CD8-positive, alpha-beta memory T cell (primary cell): ENCODE measurements at places on chromosomes 5 and 9. TPM values are rescaled to one million over a fixed set of nuclear protein-coding genes. Genes with fewer than 3 reads are reported as not detected.

The SMIM33 gene
- 1.1 TPM for polyA plus RNA-seq

The OR2V1 gene
- polyA plus RNA-seq, result not detected

The DPYSL3 gene
- not detected for polyA plus RNA-seq

The SPINK4 gene
- not detected for polyA plus RNA-seq

The PCDHGB1 gene
- polyA plus RNA-seq, result not detected

The SLC1A3 gene
- polyA plus RNA-seq, result not detected

The GFI1B gene
- polyA plus RNA-seq, result not detected

The PCDHA9 gene
- polyA plus RNA-seq, result not detected

The PCDHGA8 gene
- not detected for polyA plus RNA-seq

The TMC1 gene
- polyA plus RNA-seq, result not detected

The TMEM174 gene
- polyA plus RNA-seq, result not detected

The FGF18 gene
- not detected for polyA plus RNA-seq

The DNAJB5 gene
- polyA plus RNA-seq, result 2.4 TPM

The GABRA6 gene
- polyA plus RNA-seq, result not detected

The SHB gene
- 0.64 TPM for polyA plus RNA-seq

The ADAMTS12 gene
- polyA plus RNA-seq, result not detected

The NOXA1 gene
- polyA plus RNA-seq, result 1.3 TPM

The EIF4E1B gene
- polyA plus RNA-seq, result not detected

The SPIN1 gene
- polyA plus RNA-seq, result 22.9 TPM

The DOK3 gene
- polyA plus RNA-seq, result 0.08 TPM

The LCN12 gene
- not detected for polyA plus RNA-seq

The BSPRY gene
- 0.55 TPM for polyA plus RNA-seq

The PLPP7 gene
- not detected for polyA plus RNA-seq

The TMEM252 gene
- not detected for polyA plus RNA-seq

The CEL gene
- polyA plus RNA-seq, result not detected

The IL5 gene
- not detected for polyA plus RNA-seq

The SLC25A2 gene
- not detected for polyA plus RNA-seq

The SPINK13 gene
- polyA plus RNA-seq, result not detected

The RECK gene
- 15.0 TPM for polyA plus RNA-seq

The IRX2 gene
- not detected for polyA plus RNA-seq

The RMRP gene
- not detected for polyA plus RNA-seq

The ARRDC3 gene
- 54.4 TPM for polyA plus RNA-seq

The QRFP gene
- polyA plus RNA-seq, result not detected

The IL13 gene
- not detected for polyA plus RNA-seq

The FAM153A gene
- polyA plus RNA-seq, result 0.67 TPM

The ADGRV1 gene
- polyA plus RNA-seq, result not detected

The FOXD4L5 gene
- polyA plus RNA-seq, result not detected

The CDX1 gene
- polyA plus RNA-seq, result not detected

The N4BP3 gene
- 1.7 TPM for polyA plus RNA-seq

The TNPO1 gene
- 49.7 TPM for polyA plus RNA-seq

The CAPSL gene
- not detected for polyA plus RNA-seq

The WHRN gene
- 5.5 TPM for polyA plus RNA-seq

The BNC2 gene
- not detected for polyA plus RNA-seq

The CEP72 gene
- polyA plus RNA-seq, result 4.2 TPM

The ZNF454 gene
- not detected for polyA plus RNA-seq

The SOX30 gene
- polyA plus RNA-seq, result 0.28 TPM

The FOXD1 gene
- not detected for polyA plus RNA-seq

The GPX8 gene
- polyA plus RNA-seq, result not detected

The SOHLH1 gene
- not detected for polyA plus RNA-seq

The FAM13B gene
- polyA plus RNA-seq, result 37.2 TPM

The PSAT1 gene
- polyA plus RNA-seq, result 11.6 TPM

The PLEKHG4B gene
- not detected for polyA plus RNA-seq

The CIZ1 gene
- polyA plus RNA-seq, result 35.2 TPM
